ENCODE measurements at places on chromosomes 13 and 19.

GRCh38 chr13:91106565-91106964, 240.9 kb upstream of the MIR17HG start:
- no peak for DNase-seq

DNA sequence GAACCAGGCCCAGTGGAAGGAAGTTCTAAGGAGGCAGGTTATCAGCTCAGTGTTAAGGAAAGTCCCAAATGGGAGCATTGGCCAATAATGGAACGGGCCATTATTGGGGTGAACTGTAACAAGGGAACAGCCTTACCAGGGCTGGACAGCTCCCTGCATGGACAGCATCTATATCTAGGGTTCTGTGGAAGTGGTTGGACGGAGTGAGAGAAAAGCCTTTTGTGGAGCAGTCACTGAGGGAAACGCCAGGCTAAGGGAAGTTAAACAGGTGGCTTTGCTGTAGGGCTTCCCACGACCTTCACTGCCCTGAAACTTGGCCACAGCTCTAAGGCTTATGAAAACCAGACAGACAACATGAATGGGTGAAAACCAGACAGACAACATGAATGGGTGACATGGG, 17.0 kb downstream of the POU2F2 start:
- DNase-seq, result no peak

- no peak for DNase-seq
These were observed 440.0 kb downstream of the KCTD12 start for GRCh38 chr13:76446191-76446590.

GRCh38 chr19:2629491-2630351, 72.8 kb downstream of the GNG7 start:
- no peak for DNase-seq

GRCh38 chr13:44622261-44622660, 46.1 kb upstream of the TSC22D1 start:
- no peak for DNase-seq

GRCh38 chr19:29364224-29364726, 151.3 kb upstream of the UQCRFS1 start:
- DNase-seq, result no peak

DNA sequence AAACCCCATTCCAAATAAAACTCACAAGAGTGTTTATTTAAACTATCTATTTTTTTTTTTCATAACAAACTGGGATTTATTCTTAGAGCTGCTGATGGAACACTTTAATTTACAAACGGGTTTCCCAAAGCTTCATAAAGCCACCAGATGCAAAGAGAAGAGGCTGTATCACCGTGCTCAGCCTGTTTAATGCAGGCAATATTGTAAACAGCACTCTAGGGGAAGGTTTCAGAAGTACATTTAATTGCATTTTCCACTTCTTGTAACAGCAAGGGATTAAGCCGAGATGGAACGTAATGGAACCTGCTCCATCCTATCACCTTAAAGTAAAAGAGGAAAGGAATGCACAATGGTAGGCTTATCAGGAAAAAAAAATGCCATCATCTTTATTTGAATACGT, 550.6 kb upstream of the ARGLU1 start:
- DNase-seq, result no peak

DNA sequence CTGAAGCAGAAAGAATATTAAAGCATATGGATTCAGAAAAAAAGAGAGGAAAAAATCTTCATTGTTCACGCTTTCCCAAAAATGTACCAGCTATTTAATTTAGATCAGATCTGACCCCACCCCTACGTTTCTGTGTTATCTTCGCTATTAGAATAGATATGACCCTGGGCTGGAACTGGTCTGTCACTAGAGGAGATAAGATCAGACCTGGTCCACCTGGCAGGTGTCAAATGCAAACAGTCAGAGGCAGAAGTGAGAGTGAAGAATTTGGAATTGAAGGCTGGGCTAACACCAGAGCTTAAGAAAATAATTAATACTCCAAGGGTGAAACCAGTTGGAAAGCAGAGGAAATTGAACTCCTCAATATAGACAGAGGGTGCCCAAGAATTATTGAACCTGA, 30.0 kb upstream of the MBNL2 start:
- no peak for DNase-seq

GRCh38 chr13:32225481-32225931, 89.7 kb downstream of the ZAR1L start:
- no peak for DNase-seq

DNA sequence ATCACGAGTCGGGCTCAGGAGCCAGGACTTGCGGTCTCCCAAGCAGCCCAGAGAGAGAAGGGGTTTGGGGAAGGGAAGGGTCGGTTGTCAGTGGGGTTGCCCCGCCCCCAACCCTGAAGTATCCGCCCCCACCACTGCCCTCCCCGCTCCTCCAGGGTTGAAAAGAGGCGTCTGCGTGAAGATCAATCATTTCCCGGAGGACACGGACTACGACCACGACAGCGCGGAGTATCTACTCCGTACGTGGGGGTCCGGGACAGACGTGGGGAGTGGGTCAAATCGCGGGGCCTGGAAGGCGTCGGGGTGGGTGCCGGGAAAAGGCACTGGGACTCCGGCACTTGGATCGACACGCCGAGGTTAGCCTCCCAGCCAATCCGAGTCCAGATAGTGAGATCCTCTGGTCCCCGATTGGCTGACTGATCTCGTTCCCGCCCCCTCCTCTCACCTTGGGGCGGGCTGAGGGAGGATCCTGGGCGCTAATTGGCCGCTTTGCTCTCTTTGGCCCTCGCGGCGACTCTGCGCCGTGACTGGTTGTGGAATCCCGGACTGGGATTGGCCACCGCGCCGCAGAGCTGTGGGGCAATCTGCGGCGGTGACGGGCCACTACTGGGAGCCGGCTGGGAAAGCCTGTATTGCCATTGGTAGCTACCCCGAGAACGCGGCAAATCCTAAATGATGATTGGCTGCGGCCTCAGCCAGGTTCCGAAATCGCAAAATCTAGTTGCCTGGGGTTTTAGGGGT, 13.3 kb upstream of the CACNG6 start:
- no peak for DNase-seq

- no peak for DNase-seq
These were observed 9.6 kb downstream of the ZNF426 start for GRCh38 chr19:9528757-9529336.

DNA sequence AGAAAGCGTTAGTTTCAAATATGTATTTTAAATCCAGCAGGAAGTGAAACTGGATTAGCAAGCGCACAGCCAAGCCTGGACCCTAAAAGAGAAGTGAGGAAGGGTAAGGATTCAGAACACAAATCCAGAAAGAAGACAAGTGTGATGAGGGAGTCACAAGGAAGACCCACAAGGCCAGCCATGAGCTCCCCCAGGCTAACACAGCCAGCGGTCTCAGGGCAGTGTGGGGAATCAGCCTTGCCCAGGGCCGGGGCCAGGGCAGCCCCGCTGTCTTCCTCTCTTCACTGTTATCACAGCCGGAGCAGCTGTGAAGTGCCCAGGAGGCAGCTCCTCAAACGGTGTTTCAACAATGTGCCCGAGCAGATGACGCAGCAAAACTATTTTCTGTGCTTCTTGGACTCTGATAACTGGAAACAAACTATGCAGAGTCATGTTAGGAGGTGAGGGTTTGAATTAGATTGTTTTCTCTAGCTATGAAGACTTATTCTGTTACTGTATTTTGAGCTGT, 12.2 kb upstream of the CDC16 start:
- DNase-seq, result no peak

GRCh38 chr19:1009041-1009980, 9.1 kb downstream of the GRIN3B start:
- DNase-seq, result no peak

DNA sequence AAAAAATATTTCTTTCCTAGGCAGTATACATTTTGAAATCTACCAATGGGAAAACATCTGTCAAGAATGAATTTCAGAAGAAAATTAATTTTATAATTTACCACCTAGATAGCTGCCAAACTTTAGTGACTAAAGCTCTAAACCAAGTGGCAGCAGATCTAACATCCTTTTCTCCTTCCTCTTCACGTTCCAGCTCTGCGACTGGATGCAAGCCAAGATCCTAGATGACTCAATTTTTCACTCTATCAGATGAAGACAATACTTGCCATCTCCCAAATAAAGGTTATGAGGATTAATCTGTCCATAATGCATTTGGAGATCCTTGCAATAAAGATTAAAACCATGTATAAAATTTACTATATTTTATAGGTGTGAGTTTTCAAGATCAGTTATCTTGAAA, 66.7 kb upstream of the MIR17HG start:
- DNase-seq, result no peak

DNA sequence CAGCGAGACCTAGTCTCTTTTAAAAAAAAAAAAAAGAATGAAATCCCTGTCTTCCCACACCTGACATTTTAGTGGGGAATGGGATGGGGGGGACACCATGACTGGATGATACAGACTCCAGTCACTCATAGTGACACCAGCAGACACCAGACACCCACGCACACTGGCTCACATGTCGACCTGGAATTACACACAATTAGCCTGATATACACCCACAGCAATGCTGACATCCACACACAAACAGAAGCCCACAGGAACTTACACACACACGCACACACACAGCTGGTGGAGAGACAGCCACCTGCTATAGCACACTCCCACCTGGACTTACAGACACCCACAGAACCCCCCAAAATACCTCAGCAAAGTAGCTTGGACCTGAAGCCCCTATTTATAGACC, 8.3 kb upstream of the NANOS3 start:
- no peak for DNase-seq

DNA sequence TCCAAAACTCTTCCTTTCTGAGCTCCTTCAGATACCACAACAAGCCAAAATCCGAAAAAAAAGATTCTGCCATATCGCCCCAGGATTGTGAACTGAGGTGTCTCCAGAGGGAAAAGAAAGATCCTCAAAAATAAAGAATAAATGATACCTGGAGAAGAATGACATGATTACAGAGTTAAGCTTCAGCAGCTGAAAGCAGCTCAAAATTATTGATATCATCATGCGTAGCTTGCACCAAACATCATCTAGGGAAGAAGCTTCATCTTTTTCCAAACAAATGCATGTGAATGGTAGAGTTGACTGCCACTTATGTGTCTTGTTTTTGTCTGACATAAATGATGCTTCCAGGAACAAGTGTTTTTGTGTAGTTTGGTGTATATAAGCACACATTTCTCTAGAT, at the start of gene NLRP9:
TSS of gene NLRP9 (minus strand) at position 101 of the 400 bp plus-strand sequence. CDS start at position 73, 28 bp downstream.
- no peak for DNase-seq

DNA sequence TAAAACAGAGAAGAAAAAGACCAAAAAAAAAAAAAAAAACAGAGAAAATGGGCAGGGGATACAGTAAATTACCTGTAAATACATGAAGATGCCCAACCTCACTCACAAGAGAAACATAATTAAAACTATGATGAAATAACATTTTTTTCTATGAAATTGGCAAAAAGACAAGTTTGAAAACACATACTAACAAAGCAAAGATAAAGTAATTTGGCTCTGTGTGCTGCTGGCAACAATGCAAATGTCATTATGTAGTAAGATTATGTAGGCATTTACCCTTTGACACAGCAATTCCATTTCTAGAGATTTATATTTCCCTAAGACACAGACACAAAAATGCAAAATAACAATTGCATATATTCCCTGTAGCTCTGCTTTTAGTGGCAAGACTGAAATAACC, 20.2 kb downstream of the ZC3H13 start:
- DNase-seq, result no peak

GRCh38 chr19:48524221-48524620, 12.6 kb upstream of the LMTK3 start:
- DNase-seq, result no peak

DNA sequence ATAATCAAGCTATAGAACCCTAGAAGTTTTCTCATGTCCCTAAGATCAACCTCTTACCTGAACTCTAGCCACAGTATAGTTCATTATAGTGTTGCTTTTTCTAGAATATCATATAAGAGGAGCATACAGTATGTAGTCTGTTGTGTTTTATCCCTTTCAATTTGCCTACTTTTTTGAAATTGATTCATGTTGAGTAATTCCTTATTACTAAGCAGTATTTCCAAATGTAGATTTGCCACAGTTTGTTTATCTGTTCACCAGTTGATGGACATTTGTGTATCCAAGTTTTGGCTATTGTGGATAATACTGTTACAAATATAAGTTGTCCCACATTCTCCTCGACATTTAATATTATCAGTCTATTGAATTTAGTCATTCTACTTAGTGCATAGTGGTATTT, 138.0 kb downstream of the LMO7 start:
- DNase-seq, result no peak

- DNase-seq, result no peak
These were observed 20.3 kb downstream of the NFIX start for GRCh38 chr19:13015361-13016223.
